Activated CD4-positive, alpha-beta T cell treated with anti-CD3 and anti-CD28 coated beads, Interleukin-2, amount 50 U/mL, for 24 hours (primary cell): ENCODE measurements at places on chromosomes 11 and 22.

- DNase-seq: no peak
Measured at GRCh38 chr11:15275141-15275540, 160.4 kb downstream of the INSC start.

DNA sequence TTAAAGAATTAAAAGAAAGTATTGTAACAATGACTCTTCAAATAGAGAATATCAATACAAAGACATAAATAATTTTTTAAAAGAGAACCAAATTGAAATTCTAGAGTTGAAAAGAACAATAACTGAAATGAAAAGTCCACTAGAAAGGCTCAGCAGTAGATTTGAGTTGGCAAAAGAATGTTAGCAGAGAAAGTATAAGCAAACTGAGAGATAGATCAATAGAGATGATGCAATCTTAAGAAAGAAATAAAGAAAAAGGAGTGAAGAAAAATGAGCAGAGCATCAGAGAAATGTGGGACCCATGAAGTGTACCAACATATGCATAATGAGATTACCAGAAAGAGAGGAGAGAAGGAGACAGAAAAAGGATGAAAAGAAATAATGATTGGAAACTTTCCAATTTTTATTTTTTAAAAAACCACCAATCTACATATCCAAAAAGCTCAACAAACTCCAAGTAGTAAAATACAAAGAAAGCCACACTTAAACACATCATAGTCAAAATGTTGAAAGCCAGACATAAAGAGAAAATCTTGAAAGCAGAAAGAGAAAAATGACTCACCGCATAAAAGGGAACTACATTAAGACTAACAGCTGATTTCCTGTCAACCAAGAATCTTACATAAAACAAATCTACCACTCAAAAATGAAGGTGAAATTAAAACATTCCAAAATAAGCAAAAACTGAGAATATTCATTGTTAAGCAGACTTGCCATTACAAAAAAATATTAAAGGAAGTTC, 20.9 kb downstream of the NCF4 start:
- DNase-seq: no peak

DNA sequence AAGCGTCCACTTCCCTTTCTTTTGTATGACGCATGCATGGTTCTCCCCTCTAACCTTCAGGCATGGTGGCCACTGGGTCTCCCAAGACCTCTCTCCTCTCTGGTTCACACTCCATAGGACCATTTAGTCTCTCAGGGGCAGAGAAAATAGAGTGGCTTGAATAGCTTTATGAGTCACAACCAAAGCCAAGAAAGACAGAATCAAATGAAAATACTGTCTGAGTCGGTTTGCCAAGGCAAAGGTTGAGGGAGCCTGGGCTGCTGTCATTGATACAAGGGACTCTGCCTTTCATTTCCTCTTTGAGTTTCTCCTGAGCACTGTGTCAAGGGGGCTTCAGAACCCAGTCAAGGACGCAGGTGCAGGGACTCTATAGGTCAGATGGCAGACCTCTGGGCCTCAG, 44.2 kb downstream of the TENM4 start:
- no peak for DNase-seq

GRCh38 chr11:20010851-20011225, 149.4 kb downstream of the DBX1 start:
- DNase-seq: no peak

- no peak for DNase-seq
Measured at GRCh38 chr11:109853156-109853776, 239.9 kb upstream of the ZC3H12C start.

DNA sequence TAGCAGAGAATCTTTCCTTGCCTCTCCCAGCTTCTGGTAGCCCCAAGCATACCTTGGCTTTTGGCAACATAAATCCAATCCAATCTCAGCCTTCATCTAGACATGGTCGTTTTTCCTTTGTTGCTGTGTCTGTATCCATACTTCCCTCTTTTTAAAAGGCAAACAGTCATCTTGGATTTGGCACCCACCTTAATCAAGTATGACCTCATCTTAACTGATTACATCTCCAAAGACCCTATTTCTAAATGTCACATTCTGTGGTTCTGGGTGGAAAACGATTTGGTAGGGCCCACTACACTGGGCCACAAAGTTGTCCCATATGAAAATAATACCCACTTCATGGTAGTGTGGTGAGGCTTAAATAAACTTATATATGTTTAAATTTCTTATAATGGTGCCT, 852 bp downstream of the BUD13 start:
- no peak for DNase-seq

DNA sequence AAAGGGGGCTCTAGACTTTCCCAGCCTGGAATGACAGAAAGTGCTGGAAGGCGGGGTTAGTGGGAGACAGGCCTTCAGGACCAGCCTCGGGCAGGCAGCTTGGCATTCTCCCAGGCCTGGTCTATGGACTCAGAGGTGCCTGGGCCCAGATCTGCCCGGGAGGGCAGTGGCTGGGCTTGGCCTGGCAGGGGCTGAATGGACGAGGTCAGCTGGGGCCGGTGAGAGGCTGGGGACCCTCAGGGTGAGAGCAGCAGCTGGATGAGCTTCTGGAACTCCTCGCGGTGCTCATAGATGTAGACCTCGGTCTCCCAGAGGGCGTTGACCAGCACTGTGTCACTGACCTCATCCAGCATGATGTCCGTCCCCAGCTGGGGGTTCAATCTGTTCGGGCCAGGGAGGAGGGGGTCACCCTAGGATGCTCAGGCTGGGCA, 1.5 kb upstream of the BAIAP2L2 start:
- no peak for DNase-seq
